ENCODE measurements at places on chromosomes 13 and 19.

- DNase-seq = no peak
Observed at GRCh38 chr13:34696296-34696695, 245.8 kb upstream of the NBEA start.

DNA sequence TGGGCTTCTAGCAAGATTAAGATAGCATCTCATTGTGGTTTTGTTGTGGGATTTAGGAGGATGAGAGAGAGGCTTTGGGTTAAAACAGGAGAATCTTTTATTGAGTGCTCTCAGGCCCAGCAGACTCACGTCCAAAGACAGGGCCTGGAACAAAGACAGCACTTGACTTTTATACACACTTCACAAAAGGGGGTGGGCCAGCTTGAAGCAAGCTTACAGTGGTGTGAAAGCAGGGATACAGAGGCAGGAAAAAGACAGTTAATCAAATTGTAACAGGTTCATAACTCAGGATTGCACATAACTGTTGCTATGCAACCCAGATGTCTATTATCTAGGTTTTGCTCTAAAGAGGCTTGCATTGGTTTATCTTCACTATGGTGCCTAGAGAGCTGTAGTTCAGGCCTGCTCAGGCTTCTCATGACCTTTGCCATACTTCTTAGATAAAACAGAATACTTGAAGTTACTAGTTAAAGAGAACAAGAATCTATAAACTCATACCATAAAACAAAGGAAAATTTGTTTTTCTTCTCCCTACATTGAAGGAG is 42.2 kb upstream of the CEACAM21 start:
- no peak for DNase-seq

DNA sequence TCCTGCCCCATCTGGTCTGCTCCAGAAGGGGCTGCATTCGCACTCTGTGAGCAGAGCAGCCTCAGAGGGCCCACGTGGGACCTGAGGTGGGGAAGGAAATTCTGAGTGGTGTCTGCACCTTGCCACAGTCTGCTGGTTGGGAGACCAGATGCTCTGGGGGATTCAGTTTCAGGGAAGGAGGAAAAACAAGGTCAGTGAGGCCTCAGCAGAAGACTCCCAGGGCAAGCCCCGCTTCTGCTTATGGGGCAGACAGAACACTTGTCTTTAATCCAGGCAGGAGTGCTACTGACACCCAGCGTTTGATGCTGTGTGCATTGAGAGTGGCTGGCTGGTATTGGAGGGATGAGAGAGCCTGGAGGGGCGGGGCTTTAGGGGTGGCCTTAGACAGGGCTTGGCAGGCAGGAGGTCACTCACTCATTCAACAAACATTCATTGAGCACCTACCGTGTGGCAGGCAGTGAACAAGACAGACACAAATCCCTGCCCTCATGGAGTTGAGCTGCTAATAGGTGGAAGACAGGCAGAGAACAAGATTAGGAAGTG is 4.9 kb upstream of the CLEC17A start:
- no peak for DNase-seq

GRCh38 chr19:19040417-19040816 is 7.0 kb downstream of the ARMC6 start:
- DNase-seq = no peak

- DNase-seq = no peak
Observed at GRCh38 chr19:954672-955494, 29.0 kb downstream of the ARID3A start.

- DNase-seq = no peak
Observed at GRCh38 chr13:49539313-49539712, 43.6 kb downstream of the PHF11 start.

GRCh38 chr13:66914155-66914554 is 316.0 kb downstream of the PCDH9 start:
- DNase-seq = no peak

DNA sequence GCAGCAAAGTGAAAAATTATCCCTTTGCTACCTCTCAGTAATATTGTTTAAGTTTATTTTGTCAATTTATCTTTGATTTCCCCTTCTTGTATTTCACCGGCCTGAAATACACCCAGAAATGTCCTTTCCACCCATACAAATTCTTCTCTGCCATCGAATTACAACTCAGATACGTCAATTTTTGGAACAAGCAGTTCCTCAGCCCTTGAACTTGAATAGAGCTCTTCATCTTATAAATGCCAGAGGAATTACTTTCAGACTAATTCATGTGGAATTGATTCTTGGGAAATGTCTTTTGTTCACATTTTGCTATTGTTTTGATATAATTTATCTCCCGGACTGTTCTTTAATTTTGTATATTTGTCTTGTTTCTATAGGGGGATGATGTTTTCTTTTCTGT is 1359.3 kb upstream of the MIR17HG start:
- no peak for DNase-seq

DNA sequence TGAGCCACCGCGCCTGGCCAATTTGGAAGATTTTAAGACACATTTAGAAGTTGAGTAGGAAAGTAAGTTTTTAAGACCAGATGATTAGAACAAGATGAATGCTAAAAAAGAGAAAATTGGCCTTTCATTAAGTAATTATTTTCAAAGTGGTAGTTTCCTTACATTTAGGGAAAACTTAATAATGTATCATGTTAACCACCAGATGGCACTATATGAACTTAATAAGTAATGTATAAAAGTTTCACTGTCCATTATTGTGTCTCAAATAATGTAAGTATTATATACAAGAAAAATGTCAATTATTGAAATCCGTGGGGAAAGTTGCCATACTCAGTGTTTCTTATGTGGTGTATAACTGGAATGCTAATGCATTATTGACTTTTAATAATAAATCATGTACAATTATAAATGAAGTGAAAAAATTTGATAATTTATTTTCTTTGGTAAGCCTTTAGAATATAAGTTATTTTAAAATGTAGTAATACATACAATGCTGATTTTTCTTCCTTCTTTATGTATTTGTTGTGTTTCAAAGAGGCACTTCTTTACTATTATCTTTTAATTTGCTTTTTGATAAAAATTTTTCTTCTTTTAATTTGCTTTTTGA is 29.2 kb downstream of the COG6 start:
- DNase-seq = no peak

- no peak for DNase-seq
Observed at GRCh38 chr13:109684084-109684823, 102.1 kb downstream of the IRS2 start.

- peak; percentile 71 for DNase-seq
Observed at GRCh38 chr19:45882652-45883585, 3.0 kb downstream of the IRF2BP1 start.

- DNase-seq = no peak
Observed at GRCh38 chr13:111061358-111062045, 53.6 kb upstream of the ARHGEF7 start.

GRCh38 chr19:6773323-6773931 is 919 bp downstream of the VAV1 start:
- peak; percentile 37 for DNase-seq

DNA sequence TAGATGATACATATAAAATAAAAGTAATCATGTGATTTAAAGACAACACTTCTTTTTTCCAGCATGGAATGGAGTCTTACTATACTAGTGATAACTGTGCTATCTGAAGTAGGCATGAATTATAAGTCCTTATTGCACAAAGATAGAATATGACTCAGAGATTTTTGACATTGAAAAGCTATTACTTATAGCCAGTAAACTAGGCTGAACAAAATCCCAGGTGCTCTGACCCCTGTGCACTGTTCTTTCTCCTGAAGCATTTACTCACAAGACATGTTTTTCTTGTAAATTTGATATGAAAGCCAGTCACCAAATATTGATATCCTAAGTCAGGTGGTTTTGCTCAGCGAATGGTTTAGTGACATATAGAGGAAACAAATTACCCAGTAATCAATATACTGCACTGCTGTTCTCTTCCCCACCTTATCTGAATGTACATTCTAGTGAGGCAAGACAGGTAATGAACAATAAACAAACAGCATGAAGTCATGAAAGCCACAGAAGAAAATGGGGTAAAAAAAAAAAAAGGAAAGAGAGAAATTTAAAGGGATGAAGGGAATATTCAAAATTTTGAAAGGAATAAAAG is 1567.0 kb upstream of the SPRY2 start:
- no peak for DNase-seq

DNA sequence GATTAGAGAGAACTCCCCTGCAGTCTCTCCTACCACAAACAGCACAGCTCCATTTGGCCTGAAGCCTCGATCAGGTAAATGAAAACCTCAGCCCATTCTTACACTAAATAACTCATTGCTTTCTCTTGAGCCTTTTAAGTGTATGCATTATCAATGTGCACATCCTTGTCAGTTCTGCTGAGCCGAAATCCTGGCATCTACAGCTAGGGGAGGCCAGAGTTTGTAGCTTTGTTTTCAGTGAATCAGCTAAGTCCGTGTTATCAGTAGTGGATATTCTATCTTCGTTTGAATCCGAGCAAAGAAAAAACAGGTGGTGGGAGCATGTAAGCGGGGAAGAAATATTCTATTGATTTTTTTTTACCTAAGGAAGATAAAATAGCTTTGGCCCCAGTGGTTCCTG is 84.4 kb downstream of the ESD start:
- DNase-seq = no peak
